ENCODE measurements at places on chromosomes 13 and 19. TPM values are rescaled to one million over a fixed set of nuclear protein-coding genes. Genes with fewer than 3 reads are reported as not detected.

The NPAS1 gene
- not detected for total RNA-seq

The PEG3 gene
- total RNA-seq: 0.79 TPM

The OR7D2 gene
- total RNA-seq: not detected

The PSG7 gene
- not detected for total RNA-seq

The ZNF726 gene
- 2.0 TPM for total RNA-seq

The LACC1 gene
- total RNA-seq: 9.3 TPM
